Gastrocnemius medialis (tissue), 4 donors: ENCODE measurements at places on chromosomes 4 and X. TPM values are rescaled to one million over a fixed set of nuclear protein-coding genes. Genes with fewer than 3 reads are reported as not detected.

- H3K4me3 ChIP-seq = no peak overlapping the region
- DNase-seq = no peak
- no peaks in the 10 kb centered on the region for H3K4me1 ChIP-seq
- no peaks in the 10 kb centered on the region for H3K36me3 ChIP-seq
Measured at GRCh38 chrX:11739776-11740175, 18.3 kb upstream of the MSL3 start.

DNA sequence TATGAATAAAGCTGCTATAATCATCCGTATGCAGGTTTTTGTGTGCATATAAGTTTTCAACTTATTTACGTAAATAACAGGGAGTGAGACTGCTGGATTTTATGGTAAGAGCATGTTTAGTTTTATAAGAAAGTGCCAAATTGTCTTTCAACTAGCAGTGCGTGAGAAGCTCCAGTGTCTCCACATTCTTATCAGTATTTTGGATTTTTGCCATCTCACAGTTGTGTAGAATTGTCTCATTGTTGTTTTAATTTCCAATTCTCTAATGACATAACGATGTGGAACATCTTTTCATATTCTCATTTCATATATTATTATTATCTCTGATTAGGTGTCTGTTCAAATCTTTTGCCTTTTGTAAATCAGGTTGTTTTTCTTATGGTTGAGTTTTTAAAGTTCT lies 49.0 kb upstream of the WDR17 start:
- no peak overlapping the region for H3K27ac ChIP-seq
- H3K36me3 ChIP-seq = no peaks in the 10 kb centered on the region
- no peak for DNase-seq
- no peaks in the 10 kb centered on the region for H3K4me1 ChIP-seq
- no peaks in the 10 kb centered on the region for H3K27me3 ChIP-seq

GRCh38 chrX:155819966-155820491 lies 61.1 kb upstream of the VAMP7 start:
- peak; percentile 51 for DNase-seq
- H3K4me1 ChIP-seq = no peaks in the 10 kb centered on the region
- no peak overlapping the region for H3K27ac ChIP-seq
- no peaks in the 10 kb centered on the region for H3K27me3 ChIP-seq

Gene TEX13A
- not detected for total RNA-seq

Gene VCX
- total RNA-seq = not detected

GRCh38 chr4:81225252-81225651 lies 10.2 kb upstream of the PRKG2 start:
- H3K27ac ChIP-seq = no peak overlapping the region
- no peak for DNase-seq
- H3K27me3 ChIP-seq = no peaks in the 10 kb centered on the region

Gene LRCH2
- total RNA-seq = 0.44 TPM

Gene BGN
- 50.7 TPM for total RNA-seq

GRCh38 chrX:41785685-41786084 lies 61.7 kb downstream of the GPR82 start:
- H3K27me3 ChIP-seq = no peaks in the 10 kb centered on the region
- no peak for DNase-seq
- H3K4me1 ChIP-seq = no peaks in the 10 kb centered on the region
- no peaks in the 10 kb centered on the region for H3K36me3 ChIP-seq

DNA sequence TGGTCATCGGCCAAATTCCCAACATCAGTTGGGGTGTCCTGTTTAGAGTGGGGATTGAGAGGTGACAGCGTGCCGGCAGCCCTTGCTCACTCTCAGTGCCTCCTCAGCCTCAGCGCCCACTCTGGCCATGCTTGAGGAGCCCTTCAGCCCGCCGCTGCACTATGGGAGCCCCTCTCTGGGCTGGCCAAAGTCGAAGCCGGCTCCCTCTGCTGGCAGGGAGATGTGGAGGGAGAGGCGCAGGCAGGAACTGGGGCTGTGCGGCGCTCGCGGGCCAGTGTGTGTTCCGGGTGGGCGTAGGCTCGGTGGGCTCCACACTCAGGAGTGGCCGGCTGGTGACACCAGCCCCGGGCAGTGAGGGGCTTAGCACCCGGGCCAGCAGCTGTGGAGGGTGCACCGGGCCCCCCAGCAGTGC lies 7.1 kb upstream of the CENPU start:
- no peak for DNase-seq
- no peak overlapping the region for H3K4me3 ChIP-seq
- H3K27ac ChIP-seq = no peak overlapping the region
- no peaks in the 10 kb centered on the region for H3K36me3 ChIP-seq
- H3K27me3 ChIP-seq = no peaks in the 10 kb centered on the region
- H3K4me1 ChIP-seq = peaks cover 1% of the 10 kb centered on the region

DNA sequence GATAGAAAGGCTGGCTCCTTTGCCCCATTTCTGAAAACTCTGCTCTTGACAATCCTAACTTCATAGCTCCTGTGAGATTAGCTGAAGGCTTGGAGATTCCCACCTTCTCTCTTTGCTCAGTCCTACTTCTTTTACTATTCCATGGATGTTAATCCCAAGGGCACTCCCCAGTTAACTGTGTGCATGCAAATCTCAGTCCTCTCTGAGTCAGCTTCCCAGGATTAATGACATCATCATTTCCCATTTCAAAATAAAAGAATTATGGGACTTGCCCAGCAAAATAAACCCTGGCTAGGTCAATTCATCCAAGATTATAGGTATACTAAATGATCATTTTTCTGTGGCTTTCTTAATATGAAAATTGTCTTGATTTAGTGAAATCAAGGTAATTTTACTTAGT lies 328.6 kb upstream of the NR3C2 start:
- no peak overlapping the region for H3K27ac ChIP-seq
- H3K27me3 ChIP-seq = no peaks in the 10 kb centered on the region
- H3K4me3 ChIP-seq = no peak overlapping the region
- no peaks in the 10 kb centered on the region for H3K36me3 ChIP-seq
- H3K4me1 ChIP-seq = no peaks in the 10 kb centered on the region

GRCh38 chr4:60812811-60813210 lies 387.3 kb upstream of the ADGRL3 start:
- no peaks in the 10 kb centered on the region for H3K4me1 ChIP-seq
- H3K36me3 ChIP-seq = no peaks in the 10 kb centered on the region
- H3K27me3 ChIP-seq = no peaks in the 10 kb centered on the region
- DNase-seq = no peak
- no peak overlapping the region for H3K4me3 ChIP-seq

Gene WAS
- total RNA-seq = 2.7 TPM

DNA sequence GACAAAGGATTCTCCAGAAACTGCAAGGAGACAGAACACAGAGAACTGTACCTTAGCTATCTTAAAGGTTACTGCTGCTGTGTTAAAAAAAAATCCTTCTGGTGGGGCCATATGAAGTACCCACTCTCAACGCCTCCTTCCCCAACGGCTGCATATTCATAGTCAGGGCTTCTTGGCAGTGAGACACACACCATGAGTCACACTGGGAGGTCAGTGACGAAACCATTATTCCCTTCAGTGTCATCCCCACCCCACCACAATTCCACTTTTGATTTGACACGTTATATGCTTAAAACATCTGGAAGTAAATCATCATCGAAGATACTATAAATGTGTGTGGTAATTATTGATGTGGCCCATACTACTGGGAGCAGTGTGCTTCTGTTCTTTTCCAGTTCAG lies 271.5 kb downstream of the LDB2 start:
- H3K36me3 ChIP-seq = no peaks in the 10 kb centered on the region
- DNase-seq = no peak
- H3K27me3 ChIP-seq = no peaks in the 10 kb centered on the region
- H3K27ac ChIP-seq = no peak overlapping the region

DNA sequence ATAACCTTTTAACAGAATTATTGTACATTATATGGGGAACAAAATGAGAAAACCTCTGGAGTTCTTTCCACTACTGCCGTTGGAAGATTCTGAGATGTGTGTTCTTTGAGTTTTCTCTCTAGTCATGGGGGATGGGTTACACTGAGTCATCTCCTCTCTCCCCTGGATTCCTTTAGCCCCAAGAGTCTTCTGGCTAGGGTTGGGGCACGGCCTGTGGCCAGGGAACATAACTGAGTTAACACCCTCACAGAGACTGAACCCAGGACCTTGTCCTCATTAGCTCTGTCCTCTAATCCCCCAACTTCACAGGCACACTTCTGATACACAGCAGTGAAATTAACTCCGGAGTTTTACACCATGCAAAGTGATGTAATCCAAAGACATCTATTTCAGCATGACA lies 142.3 kb upstream of the F9 start:
- DNase-seq = peak; percentile 10
- no peaks in the 10 kb centered on the region for H3K36me3 ChIP-seq
- no peak overlapping the region for H3K27ac ChIP-seq

Gene GPRASP1
- 0.98 TPM for total RNA-seq

GRCh38 chr4:118033148-118034052 lies 886 bp upstream of the NDST3 start:
- H3K27ac ChIP-seq = no peak overlapping the region
- H3K27me3 ChIP-seq = peaks cover 19% of the 10 kb centered on the region
- H3K4me3 ChIP-seq = no peak overlapping the region
- DNase-seq = no peak
- H3K4me1 ChIP-seq = no peaks in the 10 kb centered on the region
- H3K36me3 ChIP-seq = no peaks in the 10 kb centered on the region

Gene ODAM
- total RNA-seq = not detected

- no peak for DNase-seq
- H3K27ac ChIP-seq = no peak overlapping the region
- H3K27me3 ChIP-seq = no peaks in the 10 kb centered on the region
- no peaks in the 10 kb centered on the region for H3K4me1 ChIP-seq
Measured at GRCh38 chr4:22712105-22712504, 19.4 kb downstream of the GBA3 start.

Gene PNMA6F
- total RNA-seq = not detected

DNA sequence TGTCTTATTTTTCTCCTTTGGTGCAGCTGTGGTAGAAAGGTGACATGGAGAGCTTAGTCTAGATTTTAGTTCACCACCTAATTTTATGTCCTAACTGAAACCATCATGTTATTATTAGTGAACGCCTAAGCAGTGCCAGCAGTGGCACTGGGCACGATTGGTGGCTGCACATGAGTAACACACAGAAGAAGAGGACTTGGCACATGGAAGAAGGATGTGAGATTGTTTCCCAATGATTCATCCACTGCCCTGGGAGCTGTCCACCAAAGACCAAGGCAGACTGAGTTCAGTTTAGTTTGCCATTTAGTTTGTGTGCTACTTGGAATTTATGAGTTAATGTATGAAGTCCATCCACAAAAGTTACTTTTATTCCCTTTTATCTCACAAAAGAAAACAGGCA lies 68.1 kb upstream of the NAP1L5 start:
- peak; percentile 94 for DNase-seq
- peaks cover 12% of the 10 kb centered on the region for H3K4me1 ChIP-seq
- H3K27me3 ChIP-seq = no peaks in the 10 kb centered on the region

Gene CFAP47
- not detected for total RNA-seq

- H3K4me3 ChIP-seq = no peak overlapping the region
- no peaks in the 10 kb centered on the region for H3K27me3 ChIP-seq
- H3K36me3 ChIP-seq = no peaks in the 10 kb centered on the region
- no peak overlapping the region for H3K27ac ChIP-seq
- peaks cover 2% of the 10 kb centered on the region for H3K4me1 ChIP-seq
Measured at GRCh38 chr4:42310806-42311205, 86.5 kb upstream of the SHISA3 start.

Gene NLGN3
- 0.31 TPM for total RNA-seq

Gene TEX13B
- total RNA-seq = not detected

Gene PSAPL1
- not detected for total RNA-seq
